ENCODE measurements at places on chromosomes 1 and 21.

DNA sequence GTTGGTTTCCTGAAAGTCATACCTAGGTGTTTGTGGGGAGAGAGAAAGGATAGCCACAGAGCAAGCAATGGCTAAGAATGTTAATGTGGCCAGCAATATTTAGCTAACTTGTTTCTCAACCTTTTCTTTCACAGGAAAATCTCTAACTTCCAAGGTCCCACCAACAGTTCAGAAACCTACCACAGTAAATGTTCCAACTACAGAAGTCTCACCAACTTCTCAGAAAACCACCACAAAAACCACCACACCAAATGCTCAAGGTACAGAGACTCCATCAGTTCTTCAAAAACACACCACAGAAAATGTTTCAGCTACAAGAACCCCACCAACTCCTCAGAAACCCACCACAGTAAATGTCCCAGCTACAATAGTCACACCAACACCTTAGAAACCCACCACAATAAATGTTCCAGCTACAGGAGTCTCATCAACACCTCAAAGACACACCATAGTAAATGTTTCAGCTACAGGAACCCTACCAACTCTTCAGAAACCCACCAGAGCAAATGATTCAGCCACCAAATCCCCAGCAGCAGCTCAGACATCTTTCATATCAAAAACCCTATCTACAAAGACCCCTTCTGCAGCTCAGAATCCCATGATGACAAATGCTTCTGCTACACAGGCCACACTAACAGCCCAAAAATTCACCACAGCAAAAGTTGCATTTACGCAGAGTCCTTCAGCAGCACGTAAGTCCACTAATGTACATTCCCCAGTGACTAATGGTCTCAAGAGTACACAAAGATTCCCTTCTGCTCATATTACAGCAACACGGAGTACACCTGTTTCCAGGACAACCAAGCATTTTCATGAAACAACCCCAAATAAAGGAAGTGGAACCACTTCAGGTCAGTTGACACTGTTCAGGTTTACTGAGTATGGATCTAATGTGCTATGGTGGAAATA, 15.3 kb downstream of the CD55 start:
- no peak for DNase-seq

GRCh38 chr1:217388522-217389065, 242.3 kb downstream of the GPATCH2 start:
- DNase-seq = no peak

- no peak for DNase-seq
Observed at GRCh38 chr1:109432336-109432735, 6.1 kb upstream of the PSMA5 start.

GRCh38 chr1:36464605-36465393, 615 bp upstream of the MRPS15 start:
- DNase-seq = no peak

DNA sequence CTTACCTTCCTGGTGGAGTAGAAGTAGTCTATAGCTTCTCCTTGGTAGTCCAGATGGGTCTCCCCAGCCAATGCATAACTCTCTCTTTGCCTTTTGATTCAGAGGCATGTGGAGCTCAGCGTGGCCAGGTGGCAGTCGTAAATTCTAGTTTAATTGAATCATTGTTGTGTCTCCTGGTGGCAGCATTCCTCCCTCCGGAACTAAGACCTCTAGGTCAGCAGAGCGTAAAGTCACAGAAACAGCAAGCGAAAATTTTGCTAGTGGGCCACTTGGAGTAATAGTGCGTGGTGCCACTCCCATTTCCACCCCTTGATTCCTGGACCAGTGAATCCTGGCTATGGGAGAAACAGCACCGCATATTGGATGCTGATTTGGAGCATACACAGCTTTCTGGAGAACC, 3.9 kb upstream of the TMPRSS2 start:
- no peak for DNase-seq

GRCh38 chr1:228338521-228339051, 68.0 kb downstream of the TRIM11 start:
- no peak for DNase-seq

All from SJSA1 (cell line).